ENCODE measurements at places on chromosomes 1 and 21.
A peak's percentile ranks its signal among the peaks of the same experiment; 100 is the strongest.

- no peak for DNase-seq
These were observed 33.8 kb upstream of the SLC45A1 start for GRCh38 chr1:8284127-8284526.

- no peak for DNase-seq
These were observed 262.9 kb downstream of the PTPRU start for GRCh38 chr1:29499104-29499650.

GRCh38 chr21:37551993-37552355 is 185.4 kb downstream of the DYRK1A start:
- DNase-seq, result no peak

GRCh38 chr1:28885977-28886730 is 28.2 kb upstream of the EPB41 start:
- DNase-seq, result no peak

- DNase-seq, result no peak
These were observed 18.6 kb downstream of the ARMH1 start for GRCh38 chr1:44693159-44693558.

DNA sequence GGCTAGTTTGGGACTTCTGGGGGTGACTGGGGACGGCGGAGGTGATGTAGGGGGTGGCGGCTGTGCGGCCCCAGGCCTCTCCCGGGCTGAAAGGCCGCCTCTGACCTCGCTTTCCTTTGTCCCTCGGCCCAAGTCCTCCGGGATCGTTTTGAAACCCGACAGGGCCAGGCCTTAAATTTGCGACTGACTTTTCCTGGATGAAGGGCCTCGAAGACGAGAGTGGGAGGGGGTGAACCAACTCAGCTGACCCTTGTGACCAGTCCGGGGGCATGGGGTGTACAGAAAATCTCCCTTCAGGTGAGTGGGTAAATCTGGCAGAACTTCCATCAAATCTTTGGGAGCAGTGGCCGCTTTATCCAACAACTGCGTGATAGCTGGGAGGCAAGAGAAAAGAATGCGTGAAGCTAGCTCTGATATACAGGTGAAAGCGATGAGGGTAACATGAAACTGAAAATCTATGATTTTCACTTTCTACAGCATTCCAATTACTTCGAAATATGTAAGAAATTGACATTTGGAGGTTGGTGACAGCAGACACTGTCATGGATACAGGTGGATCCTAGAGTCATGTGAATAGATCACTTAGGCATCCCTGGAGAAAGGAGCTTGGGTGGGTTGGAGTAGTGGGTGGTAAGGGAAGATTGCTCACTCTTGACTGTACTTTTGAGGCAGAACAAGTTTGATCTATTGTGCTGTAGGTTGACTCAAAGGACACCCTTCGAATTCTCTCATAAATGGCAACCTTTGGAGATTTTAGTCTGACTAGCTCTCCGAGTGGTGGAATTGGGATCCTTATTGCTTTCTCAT is 885 bp downstream of the AHCYL1 start:
- DNase-seq, result no peak

DNA sequence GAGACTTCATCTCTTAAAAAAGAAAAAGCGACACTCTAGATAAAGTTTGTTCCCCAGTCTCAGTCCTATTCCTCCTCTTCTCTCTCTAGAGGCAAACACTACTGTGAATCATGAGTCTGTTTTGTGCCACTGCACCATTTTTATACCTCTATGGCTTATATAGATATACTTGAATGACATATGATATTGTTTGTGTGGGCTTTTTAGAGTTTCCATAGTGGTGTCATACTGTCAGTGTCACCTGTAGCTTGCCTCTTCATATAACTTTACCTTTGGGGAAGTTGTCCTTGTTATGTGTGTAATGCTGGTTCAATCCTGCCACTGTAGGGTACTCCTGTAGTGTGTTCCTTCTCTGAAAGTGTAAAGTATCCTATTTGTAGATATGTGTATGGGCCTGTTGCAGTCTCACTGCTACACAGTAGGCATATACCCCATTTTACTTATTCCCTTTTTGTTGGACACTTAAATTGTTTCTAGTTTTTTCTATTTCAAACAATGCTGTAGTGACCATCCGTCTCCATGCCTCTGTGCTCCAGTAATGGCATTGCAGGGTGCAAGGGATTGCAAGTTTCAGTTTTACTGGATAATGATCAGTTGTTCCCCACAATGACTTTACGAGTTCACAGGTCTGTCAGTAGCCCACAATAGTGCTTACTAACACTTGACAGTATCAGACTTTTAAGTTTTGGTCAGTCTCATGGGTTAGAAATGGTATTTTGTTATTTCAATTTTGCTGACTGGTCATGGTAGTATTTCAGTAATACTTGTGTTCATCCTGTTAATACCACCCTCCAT is 2.7 kb downstream of the PRMT2 start:
- no peak for DNase-seq

DNA sequence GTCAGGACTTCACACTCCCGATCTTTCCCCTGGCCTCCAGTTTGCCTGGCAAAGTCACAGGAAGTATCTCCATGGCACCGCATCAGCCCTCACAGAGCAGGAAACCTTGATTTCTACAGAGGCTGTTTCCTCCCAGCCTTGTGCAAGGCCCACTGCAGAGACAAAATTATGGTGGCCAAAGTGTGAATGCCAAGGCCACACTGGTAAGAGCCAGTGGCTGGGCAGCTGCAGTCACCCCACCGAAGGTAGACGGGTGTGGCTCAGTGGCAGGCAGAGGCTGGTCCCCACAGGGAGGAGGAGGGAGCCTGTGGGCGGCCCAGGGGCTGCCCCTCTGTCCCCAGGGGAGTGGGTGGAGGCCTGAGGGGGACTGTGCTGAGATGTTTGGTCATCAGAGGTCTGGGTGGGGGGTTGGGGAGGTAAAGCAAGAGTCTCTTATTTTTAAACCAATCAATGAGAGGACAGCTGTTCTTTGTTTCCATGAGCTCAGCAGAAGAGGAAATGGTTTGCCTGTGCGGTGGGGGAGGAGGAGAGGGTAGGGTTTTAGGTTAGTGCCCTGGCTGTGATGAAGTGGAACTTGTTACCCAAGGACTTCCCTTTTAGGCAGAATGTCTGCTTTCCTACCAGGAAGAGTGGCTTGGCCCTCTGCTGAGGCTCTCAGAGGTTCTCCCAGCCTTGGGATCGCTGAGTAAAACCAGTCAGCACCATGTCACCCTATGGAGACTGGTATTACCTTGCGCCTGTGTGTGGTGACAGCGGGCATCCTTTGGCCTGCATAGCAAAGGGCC is 18.0 kb upstream of the BTG2 start:
- no peak for DNase-seq

- DNase-seq, result no peak
These were observed 122.2 kb upstream of the RAB4A start for GRCh38 chr1:229148743-229149142.

- no peak for DNase-seq
These were observed 104.7 kb downstream of the JAK1 start for GRCh38 chr1:64861611-64862010.

DNA sequence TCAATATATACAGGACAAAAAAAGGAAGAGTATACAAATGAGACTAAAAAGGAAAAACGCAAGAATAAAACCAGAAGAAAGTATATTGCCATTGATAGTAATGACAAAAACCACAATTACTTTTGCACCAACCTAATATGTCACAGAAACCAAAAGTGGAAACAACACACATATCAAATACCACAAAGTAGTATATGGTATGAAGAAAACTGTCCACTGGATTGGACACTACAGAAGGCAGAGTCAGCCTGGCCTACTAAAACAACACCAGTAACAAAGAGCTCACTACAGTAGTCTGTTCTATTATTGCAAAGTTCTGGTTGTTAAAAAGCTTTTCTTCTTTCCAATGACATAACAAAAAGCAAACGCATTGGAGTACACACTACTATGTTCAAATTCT is 17.7 kb downstream of the TESK2 start:
- no peak for DNase-seq

- DNase-seq, result no peak
These were observed 51.1 kb upstream of the RGS21 start for GRCh38 chr1:192265516-192266173.

DNA sequence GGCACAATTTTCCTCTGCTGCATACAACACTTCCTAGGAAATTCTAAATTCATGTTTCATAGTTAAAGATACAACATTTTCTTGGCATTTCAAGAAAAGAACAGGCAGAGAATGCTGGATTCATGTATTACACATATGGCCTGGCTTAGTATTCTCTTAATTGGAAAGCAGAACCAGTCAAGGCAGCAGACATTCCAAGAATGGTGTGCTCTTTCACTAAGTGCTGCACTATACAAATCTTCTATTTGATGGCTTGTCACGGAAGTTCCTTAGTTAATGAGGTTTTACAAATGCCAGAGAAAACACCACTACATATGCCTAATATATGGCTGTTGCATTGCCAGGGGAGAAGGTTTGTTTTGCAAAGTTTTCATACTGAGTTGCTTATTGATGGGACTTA is 80.8 kb upstream of the DYNLT5 start:
- DNase-seq, result no peak

DNA sequence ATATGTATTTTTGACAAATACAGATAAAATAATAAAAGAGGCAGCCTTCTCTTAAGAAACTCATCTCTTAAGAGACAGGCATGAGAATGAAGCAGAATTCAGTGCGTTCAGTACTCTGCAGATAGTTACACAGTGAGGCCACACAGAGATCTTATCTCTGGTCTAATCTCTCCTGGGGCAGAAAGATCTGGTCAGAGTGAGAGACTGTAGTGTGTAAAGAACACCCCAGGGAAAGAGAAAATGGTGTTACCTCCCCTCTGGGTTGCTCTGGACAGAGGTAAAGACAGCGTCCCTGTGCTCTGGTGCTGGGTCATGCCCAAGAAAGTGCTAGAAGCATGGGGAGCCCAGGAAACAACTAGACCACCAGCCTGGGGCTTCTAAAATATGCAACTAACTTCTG is 216.3 kb downstream of the SIPA1L2 start:
- DNase-seq, result no peak

DNA sequence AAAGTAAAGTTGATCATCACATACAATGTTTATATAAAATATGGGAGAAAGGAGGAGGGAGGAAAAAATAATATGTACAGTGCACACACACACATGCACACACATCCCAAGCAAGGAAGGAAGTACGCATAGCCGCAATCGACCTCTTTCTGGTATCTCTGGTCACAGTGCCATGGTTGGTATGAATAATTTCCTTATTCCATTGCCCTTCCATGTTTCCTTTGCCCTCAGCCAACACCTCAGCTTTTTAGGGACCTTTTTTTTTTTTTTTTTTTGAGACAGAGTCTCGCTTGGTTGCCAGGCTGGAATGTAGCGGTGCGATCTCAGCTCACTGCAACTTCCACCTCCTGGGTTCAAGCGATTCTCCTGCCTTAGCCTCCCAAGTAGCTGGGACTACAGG is 20.6 kb downstream of the CITED4 start:
- no peak for DNase-seq

DNA sequence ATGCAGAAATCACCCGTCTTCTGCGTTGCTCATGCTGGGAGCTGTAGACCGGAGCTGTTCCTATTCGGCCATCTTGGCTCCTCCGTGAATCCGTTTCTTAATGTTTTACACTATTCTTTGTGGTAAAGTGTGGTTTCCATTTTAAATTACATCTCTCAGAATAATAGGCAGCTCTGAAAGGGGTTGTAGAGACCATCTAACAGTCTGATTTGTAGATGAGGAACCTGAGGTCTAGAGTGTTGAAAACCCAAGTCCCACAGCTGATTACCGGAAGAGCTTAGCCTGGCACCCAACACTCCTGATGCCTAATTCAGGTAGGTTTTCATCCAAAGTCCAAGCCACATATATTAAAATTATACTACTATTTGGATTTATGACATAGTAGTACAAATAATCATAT is 144.0 kb downstream of the LEPR start:
- DNase-seq, result no peak

DNA sequence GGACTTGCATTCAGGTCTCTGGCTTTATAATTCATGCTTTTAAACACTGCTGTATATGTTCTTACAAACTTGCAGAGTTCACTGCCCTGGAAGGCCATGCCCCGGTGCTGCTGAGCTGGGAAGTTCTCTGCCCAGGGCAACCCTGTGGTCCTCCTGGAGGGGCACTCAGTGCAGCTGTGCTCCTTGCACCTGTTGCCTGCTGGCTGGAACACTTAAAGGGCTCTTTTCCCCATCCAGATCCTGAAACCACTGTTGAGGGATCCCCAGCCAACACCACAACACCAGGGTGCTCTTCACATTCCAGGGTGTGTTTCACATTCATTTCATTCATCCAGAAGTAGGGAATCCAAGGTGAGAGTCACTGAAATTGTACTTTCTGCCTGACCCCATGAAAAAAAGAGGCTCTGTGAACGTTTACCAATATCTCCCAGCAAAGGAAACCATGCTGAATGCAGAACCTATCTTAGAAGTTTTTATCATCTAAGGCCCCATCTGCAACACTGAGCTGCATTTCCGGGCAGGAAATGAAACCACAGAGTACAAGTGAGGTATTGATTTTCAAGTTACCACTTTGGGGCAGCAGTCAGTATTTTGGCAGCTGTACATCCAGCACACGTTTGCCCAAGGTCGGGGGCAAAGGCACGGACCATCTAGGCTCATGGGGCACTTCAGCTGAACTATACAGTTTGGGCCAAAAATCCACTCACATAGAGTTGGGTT is 16.4 kb upstream of the KIAA0040 start:
- DNase-seq, result no peak

DNA sequence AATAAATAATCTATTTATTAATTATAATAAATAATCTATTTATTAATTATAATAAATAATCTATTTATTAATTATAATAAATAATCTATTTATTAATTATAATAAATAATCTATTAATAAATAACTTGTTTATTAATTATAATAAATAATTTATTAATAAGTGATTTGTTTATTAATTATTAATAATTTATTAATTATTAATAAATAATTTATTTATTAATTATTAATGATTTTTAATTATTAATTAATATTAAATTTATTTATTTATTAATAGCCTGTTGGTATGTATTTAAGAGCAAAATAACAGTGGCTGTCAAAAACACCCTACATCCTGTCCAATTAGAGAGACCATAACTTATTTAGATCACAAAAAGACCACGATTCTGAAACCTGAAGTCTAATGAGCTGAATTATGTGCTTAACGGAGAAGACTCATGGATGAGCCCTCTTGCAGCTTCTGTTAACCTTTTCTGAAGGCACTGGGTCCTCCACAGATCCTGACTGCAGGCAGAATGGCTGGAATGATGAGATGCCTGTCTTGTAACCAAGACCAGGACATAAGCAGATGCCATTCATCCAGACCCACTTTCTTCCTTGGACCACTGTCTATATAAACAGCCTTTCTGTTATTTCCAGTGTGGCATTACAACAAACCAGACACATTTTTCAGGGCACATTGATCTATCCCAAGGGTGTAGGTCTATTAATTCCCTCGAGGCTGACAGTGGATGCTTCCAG is 134.2 kb downstream of the SETD4 start:
- DNase-seq, result no peak

GRCh38 chr1:107145637-107146036 is 4.8 kb downstream of the NTNG1 start:
- no peak for DNase-seq

GRCh38 chr1:25695090-25695770 is 78.6 kb downstream of the MAN1C1 start:
- peak; percentile 89 for DNase-seq

- no peak for DNase-seq
These were observed 569 bp upstream of the WARS2 start for GRCh38 chr1:119141020-119141424.

GRCh38 chr1:194476872-194477271 is 1290.5 kb upstream of the B3GALT2 start:
- DNase-seq, result no peak

Data from HS-5 (cell line).